DMS53 (cell line): ENCODE measurements at places on chromosomes 5 and 9.

DNA sequence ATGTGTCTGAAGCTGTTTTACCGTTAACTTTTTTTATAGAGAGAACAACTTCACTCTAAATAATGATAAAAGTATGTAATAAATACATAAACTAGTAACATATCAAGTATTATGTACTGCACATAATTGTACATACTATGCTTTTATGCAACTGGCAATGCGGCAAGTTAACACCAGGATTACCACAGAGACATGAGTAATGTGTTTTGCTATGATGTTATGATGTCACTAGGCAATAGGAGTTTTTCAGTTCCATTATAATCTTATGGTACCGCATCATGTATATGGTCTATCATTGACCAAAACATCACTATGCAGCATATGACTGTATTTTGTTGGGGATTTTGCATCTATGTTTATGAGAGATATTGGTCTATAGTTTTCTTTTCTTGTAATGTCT is 326.4 kb upstream of the TARS1 start:
- DNase-seq: no peak

DNA sequence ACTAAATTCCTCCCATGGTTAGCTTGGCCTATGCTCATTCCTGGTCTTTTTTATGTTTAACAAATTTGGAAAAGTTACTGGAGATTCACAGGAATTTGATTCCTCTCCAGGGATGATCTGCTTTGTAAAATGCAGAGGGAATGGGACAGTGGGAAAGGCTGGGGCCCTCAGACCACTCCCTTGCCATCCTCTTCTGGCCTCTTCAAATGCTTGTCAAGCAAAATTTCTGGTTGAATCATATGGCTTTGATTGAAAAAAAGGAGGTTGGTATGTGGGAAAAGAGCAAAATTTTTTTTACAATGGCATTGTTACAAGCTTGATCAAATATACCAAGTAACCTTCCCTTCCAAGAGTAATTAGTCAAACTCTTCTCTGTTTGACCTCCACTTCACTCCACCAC is 225.1 kb downstream of the PIK3R1 start:
- DNase-seq: peak; percentile 15

- peak; percentile 66 for DNase-seq
Observed at GRCh38 chr5:458547-459353, 15.8 kb downstream of the EXOC3 start.

- no peak for DNase-seq
Observed at GRCh38 chr9:70165006-70165602, 93.7 kb upstream of the SMC5 start.

DNA sequence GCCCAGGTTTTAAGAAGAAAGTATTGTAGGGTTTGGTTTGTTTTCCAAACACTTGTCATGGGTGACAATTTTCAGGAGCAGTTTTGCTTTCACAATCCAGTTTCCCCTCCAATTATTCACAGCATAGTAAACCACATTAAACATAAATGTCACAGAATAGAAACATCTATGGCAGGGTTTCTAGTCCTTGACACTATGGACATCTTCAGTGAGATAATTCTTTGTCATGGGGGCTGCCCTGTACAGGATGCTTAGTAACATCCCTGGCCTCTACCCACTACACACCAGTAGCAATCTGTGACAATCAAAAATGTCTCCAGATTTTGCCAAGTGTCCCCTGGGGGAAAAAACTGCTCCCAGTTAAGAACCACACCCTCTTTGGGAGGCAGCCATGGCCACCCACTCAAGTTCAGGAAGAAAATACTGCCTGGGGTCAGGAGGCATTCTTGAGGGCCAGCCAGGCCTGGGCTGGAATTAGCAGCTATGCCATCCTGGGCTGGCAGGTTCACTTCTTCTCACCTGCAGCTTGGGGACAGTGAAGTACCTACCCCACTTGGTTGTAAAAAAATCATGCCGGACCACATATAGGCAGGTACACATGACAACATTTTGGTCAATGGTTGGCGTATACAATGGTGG is 116.3 kb downstream of the HSD17B3 start:
- DNase-seq: no peak

DNA sequence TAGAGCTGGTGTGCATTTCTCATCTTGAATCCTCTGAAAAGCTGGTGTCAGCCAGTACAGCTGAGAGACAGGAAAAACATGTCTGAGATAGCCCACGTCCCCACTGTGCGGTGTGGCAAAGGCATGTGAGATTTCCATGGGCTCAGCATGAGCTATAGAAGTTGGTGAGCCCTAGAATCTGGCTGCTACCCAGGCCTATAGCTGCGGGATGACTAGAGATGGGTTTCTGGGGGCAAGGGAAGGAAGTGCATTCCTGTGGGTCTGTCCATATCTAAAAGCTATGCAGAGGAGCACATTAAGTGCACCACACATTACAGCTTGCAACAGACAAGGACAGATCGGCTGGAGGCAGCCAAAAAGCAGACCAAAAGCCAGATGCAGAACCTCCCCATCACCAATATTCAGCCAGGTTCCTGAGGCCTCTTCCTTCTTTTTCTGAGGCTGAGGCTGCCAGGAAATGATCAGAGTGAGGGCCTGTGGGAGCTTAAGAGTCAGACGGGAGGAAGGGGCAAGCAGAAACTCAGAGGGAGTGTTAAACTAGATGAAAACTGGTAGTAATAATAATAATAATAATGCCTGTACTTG is 55.8 kb upstream of the RANBP3L start:
- DNase-seq: no peak

GRCh38 chr9:109780453-109781033 is 545 bp downstream of the PALM2AKAP2 start:
- peak; percentile 42 for DNase-seq

DNA sequence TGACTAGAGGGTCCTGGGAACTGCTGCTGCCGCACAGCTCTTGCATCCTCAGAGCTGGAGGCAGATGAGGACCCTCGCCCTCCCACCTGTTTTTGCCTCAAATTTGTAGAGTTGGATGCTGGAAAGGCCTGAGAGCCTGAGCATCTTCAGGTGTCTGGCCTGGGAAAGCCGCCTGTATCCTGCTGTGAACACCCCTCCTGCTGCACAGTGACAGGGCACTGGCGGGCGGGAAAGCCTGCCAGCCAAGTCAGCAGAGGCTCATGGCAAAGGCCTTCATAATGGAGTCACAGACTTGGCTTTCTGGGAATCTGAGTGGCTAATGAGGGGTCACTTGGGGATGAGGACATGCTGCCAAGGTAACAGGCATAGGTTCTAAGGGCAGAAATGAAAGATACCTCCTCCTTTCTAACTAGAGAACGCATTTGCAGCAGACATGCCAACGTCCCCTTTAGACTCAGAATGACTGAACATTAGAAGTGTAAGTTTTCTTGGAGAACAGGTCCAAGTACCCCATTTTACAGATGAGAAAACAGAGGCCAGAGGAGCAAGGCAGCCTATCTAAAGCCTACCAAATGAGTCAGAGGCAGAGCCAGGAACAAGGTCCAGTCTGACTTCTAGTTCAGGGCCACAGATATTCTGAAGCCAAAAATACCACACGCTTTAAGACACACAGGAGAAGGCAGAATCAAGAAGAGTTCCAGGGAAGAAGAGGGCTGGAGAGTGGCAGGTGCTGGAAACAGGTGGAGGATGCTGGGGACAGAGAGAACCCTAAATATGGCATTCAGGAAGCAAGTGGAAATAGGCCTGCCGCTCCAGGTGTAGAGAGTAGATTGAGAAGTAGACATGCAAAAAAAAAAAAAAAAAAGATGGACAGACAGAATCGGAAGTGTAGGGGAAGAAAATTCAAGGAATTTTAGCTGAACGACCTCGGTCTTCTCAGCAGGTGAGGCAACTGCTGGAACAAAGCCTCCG is 44.1 kb downstream of the EPB41L4B start:
- DNase-seq: no peak

DNA sequence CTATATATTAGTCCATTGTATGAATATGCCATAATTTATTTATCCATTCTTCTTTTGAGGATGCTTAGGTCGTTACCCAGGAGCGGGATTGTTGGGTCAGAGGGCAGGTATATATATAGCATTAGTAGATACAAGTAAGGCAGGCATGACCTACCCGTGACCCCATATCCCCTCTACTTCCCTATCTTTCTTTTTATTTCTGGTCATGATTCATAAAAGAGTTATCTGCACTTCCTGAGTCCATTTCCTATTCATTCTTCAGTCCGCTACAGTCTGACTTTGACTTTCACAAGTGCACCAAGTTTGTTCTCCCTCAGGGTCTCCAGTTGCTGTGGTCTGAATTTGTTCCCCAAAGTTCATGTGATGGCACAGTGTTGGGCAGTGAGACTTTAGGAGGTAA is 6.9 kb downstream of the RHOBTB3 start:
- no peak for DNase-seq

GRCh38 chr9:90814355-90814754 is 12.7 kb downstream of the SYK start:
- DNase-seq: no peak

- no peak for DNase-seq
Observed at GRCh38 chr5:170221327-170221741, 11.5 kb upstream of the C5orf58 start.

GRCh38 chr5:80192507-80193241 is 63.2 kb downstream of the SERINC5 start:
- no peak for DNase-seq

- peak; percentile 70 for DNase-seq
Observed at GRCh38 chr5:113678924-113679575, 165.6 kb downstream of the YTHDC2 start.

- peak; percentile 69 for DNase-seq
Observed at GRCh38 chr9:6759185-6759977, 1.6 kb downstream of the KDM4C start.

DNA sequence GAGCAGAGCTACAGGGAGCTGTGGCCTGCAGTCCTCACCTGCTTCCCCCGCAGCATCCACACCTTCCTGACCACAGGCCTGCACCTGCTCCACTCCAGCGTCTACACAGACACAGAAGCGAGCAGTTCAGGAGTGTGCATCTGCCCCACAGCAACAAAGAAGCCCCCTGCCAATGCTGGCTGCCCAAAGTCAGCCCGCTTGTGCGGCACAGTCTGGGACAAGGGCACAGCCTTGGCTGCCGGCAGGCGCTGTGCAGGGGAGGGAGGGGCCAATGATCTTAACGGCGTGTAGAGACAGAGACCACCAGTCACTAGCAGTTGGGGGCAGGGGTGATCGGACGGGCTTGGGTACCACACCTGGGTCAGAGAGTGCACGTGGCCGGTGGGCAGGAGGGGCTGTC is 6.6 kb downstream of the BRD9 start:
- no peak for DNase-seq

DNA sequence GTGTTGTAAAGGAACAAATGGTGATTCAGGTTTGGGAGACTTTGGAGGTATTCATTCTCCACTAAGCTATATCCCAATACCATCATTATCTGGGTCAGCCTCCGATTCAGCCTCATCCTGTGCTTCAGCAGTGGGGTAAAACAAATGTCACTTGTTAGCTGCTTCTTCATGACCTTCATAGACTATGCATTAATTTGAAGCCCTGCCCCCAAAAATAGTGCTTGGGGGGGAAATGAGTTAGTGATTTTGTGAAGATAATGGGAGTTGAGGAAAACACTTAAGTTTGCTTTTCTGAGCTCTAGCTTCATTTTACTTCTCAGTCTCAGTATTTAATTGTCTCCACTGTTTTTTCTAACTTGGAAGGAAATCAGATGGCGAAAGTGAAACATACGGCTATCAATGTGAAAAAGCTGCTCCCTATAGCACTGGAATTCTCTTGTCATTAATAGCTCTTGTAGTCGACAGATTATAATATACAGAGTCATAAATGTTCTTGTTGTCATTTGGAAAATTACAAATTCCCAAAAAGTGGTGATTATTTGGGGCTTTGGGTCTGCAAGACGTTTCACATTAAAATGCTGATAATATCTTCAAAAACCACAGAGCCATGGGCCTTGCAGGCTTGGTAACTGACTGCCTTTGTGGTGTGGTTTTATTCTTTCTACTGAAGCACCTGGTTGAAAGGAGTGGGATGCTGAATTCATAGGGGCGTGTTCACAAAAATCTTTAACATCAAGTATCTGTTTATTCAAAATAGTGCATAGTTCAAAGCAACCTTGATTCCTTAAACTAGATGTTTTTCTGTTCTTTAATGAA is 40.0 kb downstream of the PIK3R1 start:
- no peak for DNase-seq

- no peak for DNase-seq
Observed at GRCh38 chr5:126062398-126063221, 360.6 kb upstream of the GRAMD2B start.

- DNase-seq: peak; percentile 84
Observed at GRCh38 chr5:58241389-58241788, 218.5 kb downstream of the PLK2 start.

- no peak for DNase-seq
Observed at GRCh38 chr5:180792287-180792964, 10.2 kb downstream of the MGAT1 start.

DNA sequence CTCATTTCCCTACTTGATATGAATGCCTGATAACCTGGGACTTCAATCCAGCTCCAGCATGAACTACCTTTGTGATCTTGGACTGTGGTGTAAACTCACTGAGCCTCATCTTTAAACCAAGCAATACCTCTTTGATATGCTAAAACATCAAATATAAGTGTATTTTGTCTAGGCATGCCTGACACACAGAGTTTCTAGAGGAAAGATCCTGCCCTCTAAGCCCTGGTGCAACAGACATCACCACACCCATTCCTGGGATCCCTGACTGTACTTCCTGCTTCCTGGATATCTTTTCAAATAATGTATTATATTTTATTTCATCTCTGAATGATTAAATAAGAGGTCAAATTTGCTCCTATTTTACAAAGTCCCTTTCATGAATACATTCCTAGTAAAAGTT is 55.8 kb downstream of the ANXA2R start:
- DNase-seq: no peak

DNA sequence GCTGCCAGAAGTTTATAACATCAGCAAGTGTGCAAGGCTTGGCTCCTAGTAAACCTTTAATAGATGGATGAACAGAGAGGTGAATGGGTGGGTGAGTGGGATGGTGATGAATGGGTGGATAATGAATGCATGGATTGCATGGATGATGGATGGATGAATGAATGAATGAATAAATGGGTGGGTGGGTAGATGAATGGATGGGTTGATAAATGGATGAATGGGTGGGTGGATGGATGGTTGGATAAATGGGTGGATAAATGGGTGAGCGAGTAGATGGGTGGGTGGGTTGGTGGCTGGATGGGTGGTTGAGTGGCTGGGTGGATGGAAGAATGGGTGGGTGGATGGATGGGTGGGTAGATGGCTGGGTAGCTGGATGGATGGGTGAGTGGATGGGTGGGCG is 28.5 kb upstream of the CEP72 start:
- no peak for DNase-seq

GRCh38 chr5:78603636-78604175 is 44.9 kb downstream of the LHFPL2 start:
- no peak for DNase-seq

DNA sequence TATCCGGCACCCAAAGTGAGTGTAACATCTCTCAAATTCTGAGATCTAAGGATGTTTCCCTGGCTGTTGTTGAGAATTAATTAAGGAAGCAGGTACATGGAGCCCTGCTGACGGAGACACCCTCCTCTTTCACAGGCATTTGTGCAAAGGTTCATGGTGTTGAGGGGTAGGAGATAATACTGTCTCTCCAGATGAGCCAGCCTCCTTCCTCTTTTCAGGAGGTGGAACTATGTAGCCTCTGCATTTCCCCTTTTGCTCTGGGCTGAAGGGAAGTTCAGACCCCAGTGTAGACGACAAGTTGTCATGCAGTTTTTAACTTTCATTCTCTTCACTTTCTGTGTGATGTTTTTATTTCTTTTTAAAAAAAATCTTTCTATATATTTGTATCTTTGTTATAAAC is 107.5 kb downstream of the GALNT10 start:
- no peak for DNase-seq

- DNase-seq: no peak
Observed at GRCh38 chr5:59058237-59058636, 475.4 kb downstream of the RAB3C start.

- no peak for DNase-seq
Observed at GRCh38 chr9:70315389-70315788, 56.6 kb downstream of the SMC5 start.
